ENCODE measurements at places on chromosomes 13 and 19.
A peak's percentile ranks its signal among the peaks of the same experiment; 100 is the strongest.

DNA sequence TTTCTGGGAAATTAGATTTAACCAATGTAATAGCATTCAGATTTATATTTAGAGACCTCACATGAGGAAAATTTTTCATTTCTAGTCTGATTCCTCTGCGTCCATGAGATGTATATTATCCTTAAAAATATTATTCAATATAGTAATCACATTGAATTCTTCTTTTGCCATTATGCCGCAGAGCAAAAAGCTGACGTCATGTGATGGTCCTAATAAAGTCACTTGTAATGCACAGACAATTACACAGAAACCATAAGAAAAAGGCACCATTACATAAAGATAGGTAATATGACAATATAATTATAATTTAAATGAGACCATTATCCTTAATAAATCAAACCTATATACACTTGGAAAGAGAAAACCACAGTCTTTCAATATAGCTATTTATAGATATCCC, 1021.5 kb downstream of the PCDH9 start:
- DNase-seq = no peak

DNA sequence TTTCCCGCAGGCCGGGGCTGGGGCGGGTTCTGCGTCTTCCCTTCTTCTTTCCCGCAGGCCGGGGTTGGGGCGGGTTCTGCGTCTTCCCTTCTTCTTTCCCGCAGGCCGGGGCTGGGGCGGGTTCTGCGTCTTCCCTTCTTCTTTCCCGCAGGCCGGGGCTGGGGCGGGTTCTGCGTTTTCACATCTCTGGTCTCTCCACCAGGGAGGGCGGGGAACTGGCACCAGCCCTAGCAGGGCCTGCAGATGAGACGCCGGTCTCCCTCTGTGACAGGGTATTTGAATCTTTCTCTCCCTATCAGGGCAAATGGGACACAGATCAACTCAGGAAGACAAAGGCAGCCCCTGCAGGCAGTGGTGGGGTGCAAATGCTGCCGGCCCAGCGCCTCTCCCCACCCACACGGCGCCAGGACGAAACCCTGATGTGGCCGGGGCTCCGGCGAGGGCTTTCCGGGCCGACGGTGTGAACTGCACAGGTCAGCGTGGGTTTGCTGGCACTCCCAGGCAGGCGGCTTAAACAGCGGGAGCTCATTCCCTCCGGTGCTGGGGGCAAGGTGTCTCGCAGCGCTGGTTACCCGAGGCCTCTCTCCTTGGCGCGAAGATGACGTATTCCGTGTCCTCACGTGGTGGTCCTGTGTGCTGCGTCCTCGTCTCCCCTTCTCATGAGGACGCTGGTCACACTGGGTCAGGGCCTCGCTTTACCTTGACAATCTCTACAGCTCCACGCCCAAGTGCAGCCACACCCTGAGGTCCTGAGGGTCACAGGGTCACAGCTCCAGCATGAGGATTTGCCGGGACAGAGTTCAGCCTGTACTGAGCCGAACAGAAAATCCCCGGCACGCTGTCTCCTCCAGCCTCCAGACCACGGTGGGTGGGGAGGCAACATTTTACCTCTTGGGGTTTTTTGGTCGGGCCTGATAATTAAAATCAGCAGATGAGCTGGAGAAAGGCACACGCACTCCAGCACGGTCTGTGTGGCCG, 717 bp upstream of the C13orf46 start:
- peak; percentile 72 for DNase-seq

GRCh38 chr19:532561-533363, 1.2 kb downstream of the CDC34 start:
- peak; percentile 94 for DNase-seq

DNA sequence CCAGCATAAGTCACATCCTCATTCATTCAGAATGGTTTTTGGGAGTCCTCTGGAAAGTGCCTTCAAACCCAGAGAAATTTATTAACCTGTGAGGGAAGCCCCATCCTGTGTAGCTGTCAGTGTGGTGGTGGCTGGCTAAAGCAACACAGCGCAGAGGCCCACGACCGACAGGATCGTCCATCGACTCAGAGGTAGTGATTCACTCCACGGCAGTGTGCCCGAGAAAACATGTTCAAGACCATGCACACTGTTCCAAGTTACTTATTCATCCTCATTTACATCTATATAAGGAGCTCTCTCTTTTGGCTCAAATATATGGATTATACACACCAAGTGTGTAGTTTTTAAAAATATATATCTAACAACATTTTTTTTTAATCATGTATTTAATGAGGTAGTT, 96.3 kb upstream of the SLC15A1 start:
- DNase-seq = no peak

GRCh38 chr13:19592657-19593180, 31.4 kb upstream of the TPTE2 start:
- DNase-seq = no peak

GRCh38 chr13:47457626-47458025, 543.4 kb downstream of the SUCLA2 start:
- DNase-seq = no peak

GRCh38 chr19:39828654-39829032, 5.3 kb downstream of the DYRK1B start:
- DNase-seq = no peak

DNA sequence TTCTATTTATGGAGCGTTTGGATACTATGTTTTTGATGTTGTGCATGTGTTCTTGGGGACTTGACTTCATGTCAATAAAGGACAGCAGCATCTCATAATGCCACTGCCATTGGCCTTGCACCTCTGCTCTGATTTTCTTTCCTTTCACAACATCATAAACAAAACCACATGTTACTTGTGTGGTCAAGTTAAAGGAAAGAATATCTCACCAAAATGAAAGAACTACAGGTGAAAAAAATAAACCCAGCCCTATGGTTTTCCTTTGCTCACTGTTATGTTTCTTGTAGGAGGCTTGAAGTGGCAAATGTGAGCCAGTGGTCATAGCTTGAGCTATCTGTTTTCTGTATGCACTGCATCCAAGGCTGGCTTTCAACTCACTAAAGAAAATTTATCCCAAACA, 240.4 kb downstream of the KCNRG start:
- no peak for DNase-seq

DNA sequence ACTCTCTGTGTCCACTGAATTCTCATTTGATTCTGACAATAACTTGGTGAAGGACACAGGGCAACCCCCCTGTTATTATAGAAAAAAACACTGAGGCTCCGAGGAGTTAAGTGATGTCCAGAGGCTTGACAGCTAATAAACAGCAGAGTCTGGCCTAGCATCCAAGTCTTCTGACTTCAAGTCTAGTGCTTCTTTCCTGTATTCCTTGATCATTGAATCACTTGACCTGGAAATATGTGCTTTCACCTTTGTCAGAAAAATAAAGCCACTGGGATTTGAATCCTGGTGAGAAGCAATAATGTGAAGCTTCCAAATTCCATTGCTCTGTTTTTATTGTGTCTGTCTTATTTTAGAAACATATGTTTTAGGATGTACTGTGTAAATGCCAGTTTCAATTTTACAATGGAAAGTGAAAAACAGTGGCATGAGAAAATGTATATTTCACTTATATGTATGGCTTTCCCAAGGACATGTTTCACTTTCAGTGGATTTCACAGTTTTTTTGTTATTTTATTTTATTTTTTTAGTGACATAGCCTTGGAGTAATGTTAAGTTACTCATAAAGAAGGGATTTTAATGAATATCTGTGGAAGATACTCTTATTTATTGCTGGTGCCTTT, 190.2 kb downstream of the GPC6 start:
- no peak for DNase-seq

DNA sequence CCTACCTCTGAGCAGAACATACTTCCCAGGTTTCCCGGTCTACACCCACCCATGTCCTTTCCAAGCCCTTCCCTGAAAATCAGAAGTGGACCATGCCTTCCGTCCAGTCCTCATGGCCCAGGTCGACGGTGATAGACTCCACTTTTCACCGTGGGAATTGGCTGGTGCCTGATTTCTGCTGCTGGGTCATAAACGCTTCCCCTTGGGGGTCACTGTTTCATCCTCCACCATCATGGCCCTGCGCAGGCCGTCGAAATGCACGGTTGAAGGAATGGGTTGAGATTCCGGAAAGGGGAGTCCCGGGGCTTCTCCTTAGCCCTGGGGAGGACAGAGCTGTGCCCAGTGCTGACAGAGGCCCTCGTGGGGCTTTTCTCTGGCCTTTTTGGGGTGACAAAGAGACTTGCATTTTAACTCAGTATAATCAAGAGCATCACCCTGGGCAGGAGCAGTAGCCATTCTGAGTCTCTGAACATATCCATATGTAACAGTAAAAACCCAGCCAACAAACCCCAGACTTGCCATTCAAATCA, 75.5 kb downstream of the SOX1 start:
- no peak for DNase-seq

GRCh38 chr13:37657134-37657533, 58.6 kb upstream of the POSTN start:
- DNase-seq = no peak

- peak; percentile 90 for DNase-seq
These were observed 109.2 kb downstream of the PCDH17 start for GRCh38 chr13:57740719-57741118.

DNA sequence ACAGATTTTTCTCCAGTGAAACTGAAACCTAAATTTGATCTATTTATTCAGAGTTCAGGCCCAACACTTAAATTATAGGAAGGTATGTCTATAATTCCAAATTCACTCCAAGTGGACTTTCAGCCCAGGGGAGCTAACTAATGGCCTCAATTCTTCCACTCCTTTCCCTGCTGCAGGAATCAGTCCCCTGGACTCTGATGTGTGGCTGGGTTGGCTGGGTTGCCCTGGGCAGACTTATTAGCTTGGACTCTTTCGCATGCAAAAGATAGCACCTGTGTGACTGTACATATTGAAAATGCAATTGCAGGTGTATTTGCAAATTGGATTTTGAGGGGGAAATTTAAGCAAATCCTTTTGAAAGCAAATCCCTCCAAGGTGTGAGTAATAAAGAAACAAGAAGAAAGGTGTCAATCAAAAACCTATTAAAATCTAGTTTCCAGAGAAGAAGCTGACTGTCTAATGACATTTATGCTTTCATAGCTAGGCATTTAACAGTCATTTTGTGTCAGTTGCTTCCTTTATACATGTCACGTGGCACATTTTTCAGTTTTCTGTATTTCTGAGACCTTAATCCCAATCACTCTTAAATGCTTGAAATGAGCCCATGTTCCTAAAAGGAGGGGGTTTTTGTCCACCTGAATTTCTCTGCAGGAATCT, 42.7 kb downstream of the KLF5 start:
- no peak for DNase-seq

DNA sequence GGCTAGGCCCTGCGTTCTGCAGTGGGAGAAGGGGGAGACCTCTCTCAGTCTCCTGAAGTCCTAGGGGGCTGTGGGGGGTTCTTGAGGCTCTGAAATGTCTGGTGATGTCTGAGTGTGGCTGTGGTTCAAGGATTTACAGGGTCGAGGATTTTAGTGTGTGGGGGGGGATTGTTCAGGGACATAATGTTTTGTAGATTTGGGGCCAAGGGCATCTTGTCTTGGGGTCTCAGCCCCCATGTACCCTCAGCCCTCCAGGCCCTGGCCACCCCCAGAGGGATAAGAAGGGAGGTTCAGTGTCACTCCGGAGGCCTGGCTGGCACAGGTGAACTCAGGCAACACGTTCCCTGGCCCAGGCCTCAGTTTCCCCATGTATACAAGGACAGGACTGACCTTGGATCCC, 2.4 kb upstream of the APC2 start:
- DNase-seq = no peak

DNA sequence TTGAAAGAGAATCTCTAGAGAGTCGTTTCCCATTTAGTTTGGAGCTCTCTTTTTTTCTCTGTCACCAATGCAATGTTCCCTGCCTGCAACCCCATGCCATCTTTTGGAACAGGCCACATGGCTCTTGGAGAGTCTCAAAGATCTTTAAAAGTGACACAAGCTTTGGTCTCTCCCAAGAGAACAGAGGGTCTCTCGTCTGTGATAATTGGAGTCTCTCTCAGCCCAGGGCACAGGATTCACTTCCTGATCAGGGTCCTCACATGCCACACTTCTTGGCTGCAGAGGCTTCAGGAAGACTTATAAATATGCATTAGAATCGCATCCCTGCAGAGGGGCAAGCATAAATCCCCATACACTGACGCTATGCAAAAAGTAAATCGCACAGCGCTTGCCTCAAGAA, 240.5 kb downstream of the IRS2 start:
- no peak for DNase-seq

GRCh38 chr13:102289606-102290005, 112.2 kb downstream of the FGF14 start:
- no peak for DNase-seq

- no peak for DNase-seq
These were observed 4.2 kb downstream of the SSC5D start for GRCh38 chr19:55492362-55492944.

DNA sequence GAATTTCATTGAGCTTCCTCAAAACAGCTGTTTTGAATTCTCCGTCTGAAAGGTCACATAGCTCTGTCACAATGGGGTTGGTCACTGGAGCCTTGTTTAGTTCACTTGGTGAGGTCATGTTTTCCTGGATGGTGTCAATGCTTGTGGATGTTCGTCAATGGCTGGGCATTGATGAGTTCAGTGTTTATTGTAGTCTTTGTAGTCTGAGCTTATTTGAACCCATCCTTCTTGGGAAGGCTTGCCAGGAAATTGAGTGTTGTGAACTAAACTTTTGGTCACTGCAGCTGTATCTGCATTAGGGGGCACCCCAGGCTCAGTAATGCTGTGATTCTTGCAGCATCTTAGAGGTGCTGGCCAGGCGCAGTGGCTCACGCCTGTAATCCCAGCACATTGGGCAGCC, 22.0 kb downstream of the BLOC1S3 start:
- DNase-seq = no peak

- DNase-seq = no peak
These were observed 28.6 kb downstream of the AKT2 start for GRCh38 chr19:40256512-40256911.

- DNase-seq = no peak
These were observed at the start of gene LYPD4 for GRCh38 chr19:41844601-41845000. TSS of gene LYPD4 (minus strand) at chr19:41844683. CDS start at chr19:41839285, 5,398 bp downstream.

GRCh38 chr19:34692549-34692948, 15.1 kb downstream of the ZNF302 start:
- no peak for DNase-seq

DNA sequence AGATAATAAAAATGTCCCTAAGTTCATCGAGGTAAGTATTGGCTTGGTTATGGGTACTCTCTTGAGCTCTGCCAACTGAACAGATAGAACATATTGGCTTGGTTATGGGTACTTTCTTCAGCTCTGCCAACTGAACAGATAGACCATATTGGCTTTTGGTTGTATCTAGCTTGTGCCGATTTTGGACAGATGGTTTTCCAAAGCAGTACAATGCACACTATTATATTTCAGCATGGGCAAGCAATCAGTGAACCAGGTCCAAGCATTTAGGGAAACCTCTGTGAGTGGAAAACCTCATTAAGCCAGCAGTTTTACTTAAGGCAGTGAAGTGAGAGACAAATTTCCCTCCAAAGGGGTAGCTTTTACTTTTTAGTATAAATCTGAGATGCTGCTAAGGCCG, 1440.5 kb upstream of the SPRY2 start:
- DNase-seq = no peak

Data from posterior cingulate gyrus (tissue), 11 donors.